ENCODE measurements at places on chromosomes 6 and 20. TPM values are rescaled to one million over a fixed set of nuclear protein-coding genes. Genes with fewer than 3 reads are reported as not detected.

Gene MAP7
- not detected for total RNA-seq

Gene MYB
- 11.8 TPM for total RNA-seq

Gene SASH1
- total RNA-seq = 0.15 TPM

Gene KCNK16
- total RNA-seq = not detected

Gene ADGB
- not detected for total RNA-seq

Gene MGME1
- 26.5 TPM for total RNA-seq

Gene HLA-DOB
- total RNA-seq = 77.3 TPM

Gene ELOVL2
- total RNA-seq = not detected

Gene RAMACL
- total RNA-seq = 3.6 TPM

GRCh38 chr20:63132131-63132714 is 83.7 kb downstream of the YTHDF1 start:
- no peak for DNase-seq

GRCh38 chr6:168605964-168606363 is 165.0 kb downstream of the SMOC2 start:
- no peak for DNase-seq

GRCh38 chr6:42239736-42240375 is 22.2 kb upstream of the MRPS10 start:
- no peak for DNase-seq

DNA sequence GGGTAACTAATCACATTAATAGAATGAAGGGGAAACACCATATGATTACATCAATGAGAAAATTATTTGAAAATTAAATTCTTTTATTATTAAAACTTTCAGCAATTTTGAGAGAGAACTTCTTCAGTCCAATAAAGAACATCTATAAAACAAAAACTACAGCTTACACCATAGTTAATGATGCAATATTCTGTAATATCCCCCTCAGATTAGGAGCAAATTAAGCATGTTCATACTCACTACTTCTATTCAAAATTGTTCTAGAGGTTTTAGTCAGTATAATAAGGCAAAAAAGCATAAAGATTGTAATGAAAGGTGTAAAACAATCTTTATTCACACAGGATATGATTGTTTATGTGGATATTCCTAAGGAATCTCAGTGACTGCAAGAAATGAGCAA is 465.4 kb downstream of the CD109 start:
- no peak for DNase-seq

DNA sequence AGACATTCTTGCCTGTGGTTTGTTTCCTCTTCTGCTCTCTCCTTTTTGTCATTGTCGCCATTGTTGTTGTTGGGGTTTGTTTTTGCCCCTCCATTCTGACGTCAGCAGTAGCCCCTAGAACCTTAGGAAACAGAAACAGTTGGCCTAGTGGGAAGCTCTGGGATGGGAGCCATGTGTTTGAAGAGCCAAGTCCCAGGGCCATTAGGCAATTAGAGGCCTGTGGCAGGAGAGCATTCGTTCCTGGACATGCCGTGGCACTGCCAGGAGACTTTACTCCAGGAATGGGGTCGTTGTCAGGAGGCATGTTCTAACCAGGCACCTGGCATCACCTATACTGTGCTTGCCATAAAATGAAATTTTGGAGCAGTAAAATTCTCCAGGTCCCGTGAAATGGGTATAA is 39.7 kb downstream of the PPARD start:
- no peak for DNase-seq

GRCh38 chr6:4366635-4367395 is 231.4 kb upstream of the ECI2 start:
- DNase-seq = no peak

GRCh38 chr6:167559675-167560479 is 235.0 kb downstream of the TTLL2 start:
- DNase-seq = no peak

- peak; percentile 62 for DNase-seq
Measured at GRCh38 chr20:63309261-63310071, 16.5 kb downstream of the COL20A1 start.

DNA sequence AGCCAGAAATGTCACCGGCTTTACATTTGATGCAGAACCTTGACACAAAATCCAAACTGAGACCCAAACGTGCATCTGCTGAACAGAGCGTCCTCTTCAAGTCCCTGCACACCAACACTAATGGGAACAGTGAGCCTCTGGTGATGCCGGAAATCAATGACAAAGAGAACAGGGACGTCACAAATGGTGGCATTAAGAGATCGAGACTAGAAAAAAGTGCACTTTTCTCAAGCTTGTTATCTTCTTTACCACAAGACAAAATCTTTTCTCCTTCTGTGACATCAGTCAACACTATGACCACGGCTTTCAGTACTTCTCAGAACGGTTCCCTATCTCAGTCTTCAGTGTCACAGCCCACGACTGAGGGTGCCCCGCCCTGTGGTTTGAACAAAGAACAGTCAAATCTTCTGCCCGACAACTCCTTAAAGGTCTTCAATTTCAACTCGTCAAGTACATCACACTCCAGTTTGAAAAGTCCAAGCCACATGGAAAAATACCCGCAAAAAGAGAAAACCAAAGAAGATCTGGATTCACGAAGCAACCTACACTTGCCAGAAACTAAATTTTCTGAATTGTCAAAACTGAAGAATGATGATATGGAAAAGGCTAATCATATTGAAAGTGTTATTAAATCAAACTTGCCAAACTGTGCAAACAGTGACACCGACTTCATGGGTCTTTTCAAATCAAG is 108.4 kb downstream of the RTN4IP1 start:
- DNase-seq = peak; percentile 87

- DNase-seq = no peak
Measured at GRCh38 chr6:15501826-15502445, 160.9 kb downstream of the DTNBP1 start.

GRCh38 chr6:149990661-149991471 is 27.1 kb downstream of the ULBP1 start:
- DNase-seq = peak; percentile 63

GRCh38 chr6:25463441-25463840 is 184.3 kb downstream of the CARMIL1 start:
- DNase-seq = no peak

DNA sequence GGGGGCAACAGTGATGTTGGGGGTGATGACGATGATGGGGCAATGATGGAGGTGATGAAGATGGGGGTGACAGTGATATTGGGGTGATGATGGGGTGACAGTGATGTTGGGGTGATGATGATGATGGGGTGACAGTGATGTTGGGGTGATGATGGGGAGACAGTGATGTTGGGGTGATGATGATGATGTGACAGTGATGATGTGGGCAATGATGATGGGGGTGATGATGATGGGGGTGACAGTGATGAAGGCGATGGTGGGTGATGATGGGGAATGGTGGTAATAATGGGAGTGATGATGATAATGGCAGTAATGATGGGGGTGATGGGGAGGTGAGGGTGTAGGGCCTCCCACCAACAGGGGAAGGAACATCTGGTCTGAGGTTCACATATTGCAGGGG is 150.6 kb downstream of the ERMARD start:
- DNase-seq = no peak

DNA sequence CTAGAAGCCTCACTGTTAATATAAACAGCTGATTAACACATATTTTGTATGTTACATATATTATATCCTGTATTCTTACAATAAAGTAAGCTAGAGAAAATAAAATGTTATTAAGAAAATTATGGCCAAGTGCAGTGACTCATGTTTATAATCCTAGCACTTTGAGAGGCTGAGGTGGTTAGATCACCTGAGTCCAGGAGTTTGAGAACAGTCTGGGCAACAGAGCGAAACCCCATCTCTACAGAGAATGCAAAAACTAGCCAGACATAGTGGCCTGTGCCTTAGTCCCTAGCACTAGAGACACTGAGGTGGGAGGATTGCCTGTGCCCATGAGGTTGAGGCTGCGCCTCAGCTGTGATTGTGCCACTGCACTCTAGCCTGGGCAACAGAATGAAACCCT is 81.9 kb downstream of the NCOA3 start:
- DNase-seq = no peak

DNA sequence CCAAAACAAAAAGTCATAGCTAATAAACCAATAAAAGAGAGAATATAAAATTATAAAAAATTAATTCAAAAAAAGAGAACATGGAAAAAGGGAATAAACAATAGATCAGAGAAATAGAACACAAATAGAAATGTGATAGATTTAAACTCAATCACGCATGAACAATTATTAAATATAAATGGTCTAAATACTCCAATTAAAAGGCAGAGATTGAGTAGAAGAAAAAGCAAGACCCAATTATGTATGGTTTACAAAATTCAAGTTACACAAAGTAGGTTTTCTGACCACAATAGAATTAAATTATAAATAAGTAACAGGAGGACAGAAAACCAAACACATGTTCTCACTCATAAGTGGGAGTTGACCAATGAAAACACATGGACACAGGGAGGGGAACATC is 36.4 kb upstream of the MAN1A1 start:
- no peak for DNase-seq

DNA sequence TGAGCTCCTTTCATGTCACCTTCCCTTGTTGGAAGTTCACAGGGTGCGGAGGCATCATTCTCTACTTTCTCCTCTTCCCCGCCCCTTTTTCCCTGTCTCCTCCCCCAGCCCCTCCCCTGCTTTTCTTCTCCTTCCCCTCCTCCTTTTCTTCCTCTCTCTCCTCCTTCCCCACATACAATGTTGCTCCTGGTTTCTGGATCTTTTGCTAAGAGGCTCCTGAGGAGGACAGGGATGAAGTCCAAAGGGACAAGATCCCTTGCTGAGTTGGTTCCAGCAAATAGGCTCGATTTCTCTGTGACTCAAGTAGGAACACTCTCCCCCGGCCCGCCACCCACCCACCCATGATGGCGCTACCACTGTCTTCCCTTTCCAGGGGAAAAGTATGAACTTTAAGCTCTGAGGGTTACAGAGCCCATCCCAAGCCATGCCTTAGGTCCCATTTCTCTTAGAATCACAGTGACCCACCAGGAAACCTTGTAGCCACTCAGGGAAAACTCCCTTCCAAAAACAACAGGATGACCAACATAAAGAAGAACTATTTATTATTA is 852 bp upstream of the TFEB start:
- no peak for DNase-seq

DNA sequence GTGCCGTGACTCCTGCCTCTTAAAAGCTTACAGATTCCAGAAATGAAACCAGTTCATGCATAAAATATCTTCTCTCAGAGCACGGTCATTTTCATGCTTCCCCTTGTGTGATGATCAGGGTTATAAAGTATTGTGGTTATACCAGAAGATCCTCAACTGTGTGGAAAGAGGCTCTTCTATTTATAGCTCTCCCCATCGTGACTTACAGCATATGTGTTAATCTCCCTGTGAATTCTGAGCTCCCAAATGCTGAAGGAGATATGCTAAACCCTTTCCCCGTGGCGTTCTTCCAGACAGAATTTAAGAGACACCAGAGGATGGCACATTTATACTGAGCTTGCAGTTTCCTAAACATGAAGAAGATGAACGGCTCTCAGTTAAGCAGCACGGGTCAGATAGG is 158.8 kb downstream of the CDH26 start:
- no peak for DNase-seq

- no peak for DNase-seq
Measured at GRCh38 chr6:4804095-4804494, 27.9 kb downstream of the CDYL start.

- no peak for DNase-seq
Measured at GRCh38 chr6:86331265-86331840, 606.0 kb upstream of the HTR1E start.

GRCh38 chr6:88808381-88808780 is 155.0 kb downstream of the RNGTT start:
- no peak for DNase-seq

DNA sequence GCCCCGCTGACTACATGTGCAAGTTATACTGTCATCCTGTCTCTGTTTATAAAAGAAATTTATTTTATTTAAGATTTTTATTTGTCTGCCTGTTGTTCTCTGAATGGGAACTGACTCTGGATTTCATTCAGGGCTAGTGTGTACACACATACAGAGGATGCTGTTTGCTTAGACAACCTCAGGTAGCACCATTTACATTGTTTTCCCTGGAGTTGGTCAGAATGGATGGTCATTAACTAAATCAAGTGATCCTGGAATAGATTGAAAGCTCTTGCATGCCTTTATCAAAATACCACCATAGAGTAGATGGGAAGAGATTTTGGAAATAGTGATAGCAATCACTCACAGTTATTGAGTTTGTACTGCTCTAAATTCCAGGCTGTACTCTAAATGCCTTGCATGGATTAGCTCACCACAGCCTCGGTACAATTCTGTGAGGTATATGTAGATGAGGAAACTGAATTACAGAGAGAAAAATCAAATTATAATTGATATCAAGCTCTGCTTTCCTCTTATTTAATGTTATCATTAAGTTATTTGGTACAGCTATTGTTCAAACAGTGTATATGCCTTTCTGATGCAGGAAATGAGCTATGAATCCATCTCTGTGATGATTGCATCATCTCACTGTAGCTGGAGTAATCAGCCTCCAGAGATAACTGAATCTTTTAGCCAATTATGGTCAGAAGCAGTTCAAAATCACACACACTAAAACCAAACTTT is 51.9 kb downstream of the RNF217 start:
- no peak for DNase-seq

DNA sequence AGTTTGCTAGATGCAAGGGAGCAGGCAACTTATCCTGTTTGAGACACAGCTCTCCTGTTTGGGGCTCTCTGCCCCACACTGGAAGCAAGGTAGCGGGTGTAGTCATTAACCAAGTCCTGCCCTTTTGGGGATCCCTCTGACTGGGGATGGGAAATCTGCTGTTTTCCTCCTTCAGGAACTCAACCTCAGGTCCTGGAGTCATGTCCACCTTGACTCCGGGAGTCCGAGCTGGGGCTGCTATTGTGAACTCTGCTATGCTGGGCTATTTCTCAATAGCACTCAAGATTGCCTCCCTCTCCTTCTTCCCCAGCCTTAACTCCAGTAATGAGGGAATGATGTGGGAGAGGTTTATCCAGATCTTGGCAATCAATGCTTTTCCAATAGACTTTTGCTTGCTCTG is 54.1 kb upstream of the CHD6 start:
- no peak for DNase-seq

DNA sequence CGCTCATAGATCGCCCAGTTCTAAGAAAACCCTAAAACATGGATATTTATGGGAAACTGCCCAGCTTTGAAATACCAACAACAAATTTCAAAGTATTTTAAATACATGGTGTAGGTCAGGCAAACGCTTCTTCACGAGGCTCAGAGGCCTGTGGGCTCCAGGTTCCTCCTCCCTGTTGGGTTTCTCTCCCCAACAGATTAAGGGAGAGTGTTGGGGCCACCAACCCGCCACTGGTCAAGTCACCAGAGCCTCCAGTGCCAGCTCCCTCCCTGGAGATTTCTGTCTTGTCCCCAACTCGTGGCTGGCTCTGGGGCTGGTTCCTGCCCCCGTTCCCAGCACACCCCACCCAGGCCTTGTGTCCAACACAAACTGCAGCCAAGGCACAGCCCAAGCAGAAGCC is 87.9 kb downstream of the PTPN1 start:
- DNase-seq = no peak

All from Karpas-422 (cell line).